ENCODE measurements at places on chromosomes 4 and X.

GRCh38 chrX:830532-830931 is 199.9 kb downstream of the SHOX start:
- no peak for DNase-seq

DNA sequence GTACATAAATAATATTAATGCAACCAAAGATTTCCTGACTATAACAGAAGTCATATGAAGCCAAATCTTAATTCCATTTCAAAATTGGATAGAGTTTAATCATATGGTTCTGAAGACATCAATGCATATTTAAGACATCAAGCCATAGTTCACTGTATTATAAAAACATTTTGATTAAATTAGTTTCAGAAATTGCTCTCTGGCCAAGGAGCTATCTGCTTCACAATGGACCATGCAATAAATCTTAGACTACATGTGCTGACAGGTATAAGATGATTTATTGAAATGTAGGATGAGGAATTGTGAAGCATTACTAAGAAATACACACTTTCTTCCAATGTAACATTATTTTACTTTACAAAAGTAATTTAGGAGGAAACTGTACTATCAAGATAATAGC is 81.6 kb downstream of the MID1 start:
- DNase-seq = no peak

- no peak for DNase-seq
Observed at GRCh38 chrX:35699642-35700041, 98.5 kb upstream of the MAGEB16 start.

- DNase-seq = no peak
Observed at GRCh38 chrX:154059729-154060245, 37.7 kb downstream of the MECP2 start.

DNA sequence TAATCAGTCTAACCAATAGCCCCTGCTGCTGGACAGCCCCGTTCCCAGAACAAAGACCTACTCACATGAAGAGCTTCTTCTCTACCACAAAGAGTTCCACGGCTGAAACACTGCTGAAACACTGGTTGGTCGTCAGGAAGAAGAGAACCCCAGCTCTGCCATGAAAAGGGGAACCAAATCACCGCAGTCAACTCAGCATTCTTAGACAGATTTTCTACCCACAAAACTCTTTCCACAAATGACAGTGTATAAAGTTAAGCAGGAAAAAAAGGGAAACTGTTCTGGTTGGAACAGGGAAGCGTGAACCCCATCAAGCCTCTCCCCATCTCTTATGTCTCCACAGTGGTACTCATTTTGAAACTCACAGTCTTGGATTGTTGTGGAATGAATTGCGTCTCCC is 57.3 kb downstream of the ABCG2 start:
- no peak for DNase-seq

GRCh38 chr4:113278324-113278934 is 229.0 kb downstream of the ANK2 start:
- peak; percentile 49 for DNase-seq

DNA sequence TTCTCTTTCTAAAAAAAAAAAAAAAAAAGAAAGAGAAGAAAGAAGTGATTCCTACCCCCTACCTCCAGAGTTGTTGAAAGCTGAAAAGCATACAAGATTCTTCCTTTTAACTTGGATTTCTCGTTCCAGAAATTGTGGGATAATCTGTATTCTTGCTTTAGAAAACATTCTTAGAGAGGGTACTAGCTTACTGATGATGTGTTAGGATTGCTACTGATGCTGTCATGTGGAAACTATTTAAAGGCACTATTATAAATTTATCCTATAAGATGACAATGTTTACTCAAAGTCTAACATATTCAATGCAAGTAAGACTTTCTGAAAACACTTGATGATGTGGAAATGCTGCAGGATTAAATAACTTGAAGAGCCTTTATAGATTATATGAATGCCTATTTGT is 204.0 kb upstream of the PUDP start:
- DNase-seq = no peak

GRCh38 chr4:146159384-146160058 is 16.0 kb upstream of the LSM6 start:
- no peak for DNase-seq

DNA sequence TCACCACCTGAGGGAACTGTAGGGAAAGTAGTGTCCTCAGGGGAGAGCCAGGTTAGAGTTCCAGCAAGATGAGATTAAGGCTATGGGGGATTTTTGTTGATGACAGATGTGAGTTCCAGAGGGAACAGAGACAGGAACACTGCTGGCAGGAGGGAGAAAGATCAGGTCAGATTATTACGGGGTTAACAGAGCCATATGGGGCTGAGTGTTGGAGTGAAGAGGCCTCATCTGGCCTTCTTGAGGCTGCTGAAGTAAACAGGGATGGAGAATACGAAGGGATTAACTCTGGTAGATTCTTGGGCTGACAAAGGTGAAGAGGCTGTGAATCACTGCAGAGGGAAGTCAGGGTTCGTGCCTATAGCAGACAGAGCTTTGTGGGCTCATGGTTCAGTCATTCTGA is 47.9 kb upstream of the POU4F2 start:
- DNase-seq = no peak

GRCh38 chr4:94741304-94741703 is 16.5 kb upstream of the BMPR1B start:
- DNase-seq = no peak

- DNase-seq = no peak
Observed at GRCh38 chr4:74039315-74039763, 850 bp upstream of the CXCL3 start.
